ENCODE measurements at places on chromosomes 5 and 9.

DNA sequence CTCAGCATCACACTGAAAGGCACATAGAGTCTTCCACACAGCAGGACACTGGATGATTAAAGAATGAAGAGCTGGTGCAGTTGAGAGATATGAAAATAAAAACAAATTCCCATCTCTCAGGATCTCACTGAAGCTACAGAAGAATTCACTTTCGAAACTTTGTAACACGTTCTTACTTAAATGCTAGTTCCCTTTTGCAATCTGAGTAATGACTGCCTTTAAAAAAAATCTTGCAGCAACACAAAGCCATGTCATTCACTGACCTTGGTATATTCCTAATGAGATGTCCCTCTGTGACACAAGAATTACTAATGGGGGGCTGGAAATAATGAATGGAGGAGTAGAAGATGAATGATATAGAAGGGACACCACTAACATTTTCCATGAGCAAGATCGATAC is 201.8 kb downstream of the GLIS3 start:
- no peak for DNase-seq

DNA sequence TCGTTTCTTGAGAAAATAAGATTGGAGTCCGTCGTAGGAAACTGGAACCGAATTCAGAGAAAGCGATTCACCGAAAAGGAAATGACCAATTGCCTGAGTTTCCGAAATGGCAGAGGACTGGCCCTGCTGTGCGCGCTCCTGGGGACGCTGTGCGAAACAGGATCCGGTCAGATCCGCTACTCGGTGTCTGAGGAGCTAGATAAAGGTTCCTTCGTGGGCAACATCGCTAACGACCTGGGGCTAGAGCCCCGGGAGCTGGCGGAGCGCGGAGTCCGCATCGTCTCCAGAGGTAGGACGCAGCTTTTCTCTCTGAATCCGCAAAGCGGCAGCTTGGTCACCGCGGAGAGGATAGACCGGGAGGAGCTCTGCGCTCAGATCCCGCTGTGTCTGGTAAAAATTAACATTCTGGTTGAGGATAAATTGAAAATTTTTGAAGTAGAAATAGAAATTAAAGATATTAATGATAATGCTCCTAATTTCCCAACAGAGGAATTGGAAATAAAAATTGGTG is 379 bp downstream of the PCDHGA3 start:
- no peak for DNase-seq

- DNase-seq = no peak
These were observed 110.8 kb downstream of the SMARCA2 start for GRCh38 chr9:2125906-2126305.

- no peak for DNase-seq
These were observed 39.0 kb upstream of the NSMF start for GRCh38 chr9:137497921-137498719.

- DNase-seq = no peak
These were observed 54.8 kb downstream of the HRH2 start for GRCh38 chr5:175712681-175713085.

- DNase-seq = no peak
These were observed 77.5 kb upstream of the OLFM1 start for GRCh38 chr9:135009794-135010585.

DNA sequence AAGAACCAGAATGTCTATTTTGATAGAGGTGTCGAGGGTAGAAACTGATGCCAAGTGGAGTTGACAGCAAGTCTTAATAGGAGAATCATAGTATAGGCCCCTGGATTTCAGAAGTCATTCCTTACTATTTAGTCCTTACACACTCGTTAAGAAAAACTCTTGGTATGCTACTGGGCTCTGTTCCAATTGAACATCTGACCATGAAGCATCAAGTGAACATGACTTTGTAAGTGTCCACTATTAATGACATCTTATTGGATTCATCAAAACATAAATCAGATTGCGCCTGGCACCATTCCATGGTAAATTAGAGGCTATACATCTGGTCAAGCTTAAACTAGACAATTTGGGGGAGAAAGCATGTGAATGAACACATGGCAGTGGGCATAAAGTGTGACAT is 1056.5 kb upstream of the EDIL3 start:
- no peak for DNase-seq

- no peak for DNase-seq
These were observed 16.8 kb upstream of the CTSL start for GRCh38 chr9:87708986-87709728.

- no peak for DNase-seq
These were observed 285.4 kb downstream of the TMEM232 start for GRCh38 chr5:110441035-110441434.

- no peak for DNase-seq
These were observed 26.2 kb downstream of the AGTPBP1 start for GRCh38 chr9:85715587-85715986.

DNA sequence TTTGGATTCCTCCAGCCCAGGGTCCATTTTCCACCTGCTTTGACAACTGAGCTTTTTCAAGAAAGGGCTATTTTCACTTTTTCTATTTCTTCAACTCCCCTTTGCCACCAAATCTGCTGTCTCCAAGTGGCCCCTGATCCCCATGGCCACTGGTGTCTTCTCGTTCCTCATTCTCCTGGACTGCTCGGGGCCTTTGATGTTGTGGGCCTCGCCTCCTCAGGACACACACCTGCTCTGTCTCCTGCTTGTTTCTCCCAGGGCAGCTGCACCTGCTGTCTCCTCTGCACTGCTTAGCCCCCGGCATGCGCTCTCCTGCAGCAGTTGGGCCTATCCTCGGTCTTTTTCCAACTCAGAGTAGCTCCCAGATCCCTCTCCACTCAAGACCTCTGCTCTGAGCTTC is 16.3 kb upstream of the NANS start:
- no peak for DNase-seq

- peak; percentile 42 for DNase-seq
These were observed 176.4 kb upstream of the ANKRD55 start for GRCh38 chr5:56409331-56410190.

DNA sequence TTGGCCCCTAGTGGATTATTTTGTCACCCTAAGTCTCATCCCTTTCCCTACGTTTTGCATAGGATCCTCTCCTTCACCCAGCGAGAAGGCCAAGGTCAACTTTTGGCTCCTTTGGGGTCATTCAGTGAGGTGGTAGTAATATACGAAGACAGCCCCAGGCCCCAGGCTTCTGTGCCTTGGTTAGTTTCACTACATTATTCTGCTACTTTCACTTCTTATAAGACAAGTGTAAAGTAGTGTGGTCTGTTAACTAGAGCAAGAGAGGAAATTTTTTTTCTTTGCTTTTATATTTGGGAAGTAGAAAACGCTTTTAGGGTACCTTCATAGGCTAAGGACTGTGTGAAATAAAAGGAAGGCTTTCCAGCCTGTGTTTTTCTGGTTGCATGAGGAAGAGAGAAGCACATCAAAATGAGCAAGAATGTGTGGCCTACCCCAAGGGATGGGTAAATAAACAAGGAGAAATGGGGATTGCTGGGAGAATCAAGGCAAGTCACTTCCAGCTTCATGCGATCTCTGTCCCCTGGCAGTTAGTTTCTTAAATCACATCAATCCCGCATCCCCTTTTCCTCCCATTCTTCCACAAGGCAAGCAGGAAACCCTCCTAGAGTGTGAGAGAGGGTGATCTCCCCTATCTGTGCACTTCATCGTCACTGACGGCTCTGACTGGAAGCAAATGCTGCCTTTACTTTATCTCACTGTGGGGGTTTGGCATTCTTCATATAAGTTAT is 677.0 kb upstream of the WWC1 start:
- no peak for DNase-seq

- no peak for DNase-seq
These were observed 95.7 kb downstream of the ACTBL2 start for GRCh38 chr5:57386958-57387357.

DNA sequence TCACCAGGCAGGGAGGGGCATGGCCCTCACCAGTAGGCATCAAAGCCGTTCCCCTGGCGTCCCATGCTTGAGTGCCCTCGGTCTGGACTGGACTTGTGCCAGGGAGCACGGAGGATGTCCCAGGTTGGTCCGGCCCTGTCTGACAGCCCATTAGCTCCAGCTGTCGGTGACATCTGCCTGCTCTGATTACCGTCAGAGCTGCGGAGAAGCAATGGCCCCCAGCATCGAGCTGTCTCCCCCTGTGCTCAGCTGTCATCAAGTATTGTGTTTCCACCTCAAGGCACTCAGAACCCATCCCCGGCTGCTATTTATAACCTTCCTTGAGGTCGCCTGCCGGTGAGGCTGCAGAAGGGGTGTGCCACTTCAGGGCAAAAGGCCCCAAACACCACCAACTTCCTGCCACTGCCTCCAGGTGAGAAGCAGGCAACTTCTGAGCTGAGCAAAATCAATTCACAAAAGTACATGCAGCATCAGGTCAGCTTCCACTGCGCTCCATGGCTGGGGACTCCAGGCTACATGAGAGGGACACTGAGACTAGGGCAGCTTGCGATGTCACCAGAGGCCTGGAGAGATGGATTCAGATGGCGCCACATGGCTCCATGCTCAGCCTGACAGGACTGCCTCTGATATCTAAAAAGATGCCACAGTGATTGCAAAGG is 142.7 kb downstream of the C5orf15 start:
- DNase-seq = no peak

DNA sequence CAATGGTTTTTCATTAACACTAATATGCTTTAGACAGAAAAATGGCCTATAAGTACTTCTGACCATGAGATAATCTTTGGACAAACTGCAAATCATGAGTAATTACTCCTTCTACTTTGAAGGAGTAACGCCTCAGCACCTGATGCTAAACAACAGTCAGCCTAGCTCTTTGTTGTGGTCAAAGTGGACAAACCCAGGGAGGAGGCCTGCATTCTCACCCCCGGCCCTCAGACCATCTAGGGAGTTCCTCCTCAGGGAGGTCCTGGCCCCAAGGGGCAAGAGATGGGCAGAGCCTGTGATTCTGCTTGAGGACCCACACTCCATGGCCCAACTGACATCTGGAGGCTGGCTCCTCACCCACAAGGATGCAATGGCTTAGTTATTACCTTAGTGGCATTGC is 48.2 kb upstream of the ANGPTL2 start:
- peak; percentile 25 for DNase-seq

DNA sequence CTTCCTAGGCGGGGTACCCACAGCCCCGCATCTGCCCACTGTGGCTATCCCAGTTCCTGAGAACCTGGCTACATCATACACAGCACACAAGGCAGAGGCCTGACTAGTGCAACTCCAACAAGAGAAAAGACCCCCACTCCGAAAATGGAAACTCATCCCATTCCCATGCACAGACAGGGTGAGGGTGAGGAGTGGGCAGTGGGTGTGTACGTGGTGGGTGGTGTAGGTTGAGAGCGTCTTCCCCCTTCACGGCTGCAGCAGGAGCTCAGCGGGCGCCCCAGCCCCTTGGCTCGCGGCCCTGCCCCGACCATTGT is 501 bp upstream of the MAP1B start:
- DNase-seq = no peak

DNA sequence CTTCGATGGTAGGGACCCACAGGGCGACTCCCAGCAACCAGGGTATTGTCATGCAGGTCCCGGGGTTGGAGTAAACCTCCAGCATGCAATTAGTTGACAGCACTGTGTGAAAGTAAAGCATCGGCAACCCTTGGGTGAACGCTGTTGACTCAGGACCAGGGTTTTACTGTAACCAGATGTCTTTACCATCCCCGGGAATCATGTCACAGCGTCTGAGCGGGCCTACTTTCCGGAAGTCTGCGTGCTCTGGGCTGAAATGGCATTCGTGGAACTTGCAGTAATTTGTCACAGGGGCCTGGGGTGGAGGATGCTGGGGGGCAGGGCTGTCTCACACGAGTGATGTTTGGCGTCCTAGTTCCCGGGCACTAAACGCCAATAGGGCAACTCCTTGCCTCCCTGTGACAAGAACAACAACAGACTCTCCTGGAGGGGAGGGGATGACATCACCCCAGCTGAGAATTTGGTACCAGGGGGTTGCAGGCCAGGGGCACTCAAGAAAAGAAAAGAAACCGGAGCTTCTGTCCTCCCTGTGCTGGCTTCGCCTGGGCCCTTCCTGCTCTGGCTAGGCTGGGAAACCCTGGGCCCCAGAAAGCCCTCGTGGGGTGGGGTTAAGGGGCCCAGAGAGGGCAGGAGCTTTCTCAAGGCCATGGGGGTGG is 10.1 kb upstream of the UBAC1 start:
- DNase-seq = no peak

DNA sequence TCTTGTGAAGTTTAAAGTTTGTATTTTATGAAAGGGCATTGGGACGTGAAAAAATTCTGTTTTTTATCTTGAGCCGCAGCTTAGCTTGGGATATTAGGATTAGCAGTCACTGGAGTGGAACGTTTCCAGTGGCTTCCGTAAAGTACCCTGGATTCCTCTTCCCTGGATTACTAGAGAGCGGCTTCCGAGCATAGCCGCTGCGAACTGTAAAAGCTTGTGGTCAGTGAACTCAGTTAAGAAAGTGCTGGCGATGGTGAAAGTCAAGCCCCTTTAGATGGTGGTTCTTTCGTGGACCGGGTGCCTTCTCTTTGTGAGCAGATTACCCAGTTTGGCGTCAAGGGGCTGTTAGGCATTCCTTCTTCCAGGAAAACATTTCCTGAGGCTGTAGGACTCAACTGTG is 168.1 kb downstream of the KDM4C start:
- no peak for DNase-seq
